ENCODE measurements at places on chromosomes 7 and 10.

DNA sequence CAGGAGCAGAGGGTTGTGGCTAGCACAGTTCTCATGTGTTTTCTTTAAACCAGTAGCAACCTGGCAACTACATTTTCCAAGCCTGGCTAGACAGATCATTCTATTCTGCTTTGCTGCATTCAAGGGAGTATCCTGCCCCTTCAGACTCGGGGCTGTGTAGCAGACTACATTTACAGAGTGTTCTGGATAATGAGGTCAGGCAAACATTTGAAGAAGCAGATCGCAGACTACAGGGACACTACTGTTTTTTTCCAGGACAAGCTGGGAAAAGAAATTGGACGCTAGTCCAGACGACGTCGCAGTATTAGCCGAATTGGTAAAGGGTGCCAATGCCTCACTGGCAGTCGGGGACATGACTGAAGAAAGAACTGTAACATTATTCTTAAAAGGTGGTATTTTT, 61.0 kb upstream of the PAPSS2 start:
- DNase-seq, result no peak

GRCh38 chr10:122126763-122127659, 138.0 kb downstream of the TACC2 start:
- DNase-seq, result no peak

DNA sequence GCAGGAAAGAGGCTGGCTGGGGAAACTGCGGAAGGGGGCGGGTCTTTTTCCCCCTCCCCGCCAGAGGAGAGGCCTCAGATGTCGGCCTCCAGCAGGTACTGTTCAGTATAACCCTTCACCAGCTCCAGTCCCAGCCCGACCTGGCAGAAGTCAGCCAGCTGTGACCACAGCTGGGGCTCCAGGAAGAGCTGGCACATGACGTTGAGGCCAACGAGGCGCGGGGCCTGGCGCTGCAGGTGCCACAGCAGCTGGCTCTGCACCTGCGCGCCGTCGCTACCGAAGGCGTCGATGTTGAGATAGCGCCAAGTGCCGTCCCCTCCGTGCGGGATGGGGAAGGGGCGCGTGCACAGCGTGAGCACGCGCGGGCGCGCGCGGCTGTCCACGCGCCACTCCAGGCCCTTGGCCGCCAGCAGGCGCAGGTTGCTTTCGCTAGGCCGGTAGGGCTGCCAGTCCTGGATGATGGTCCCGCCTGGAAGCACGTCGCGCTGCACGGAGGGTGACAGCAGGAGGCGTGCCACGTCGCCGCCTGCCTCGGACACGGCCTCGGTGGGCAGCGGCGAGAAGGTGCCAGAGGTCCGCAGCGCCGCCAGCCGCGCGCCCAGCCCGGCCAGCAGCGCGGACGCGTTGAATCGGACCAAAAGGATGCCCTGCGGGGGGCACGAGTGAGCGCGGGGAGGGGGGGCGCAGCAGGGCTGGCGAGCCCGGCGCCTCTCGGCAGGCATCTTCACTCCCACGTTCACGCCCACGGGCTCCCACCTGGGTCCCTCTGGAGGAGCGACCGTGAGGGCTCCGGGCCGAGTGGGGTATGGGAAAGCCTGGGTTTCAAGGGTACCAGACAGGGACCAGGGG, 6.9 kb upstream of the VGF start:
- DNase-seq, result peak; percentile 79

- peak; percentile 76 for DNase-seq
Observed at GRCh38 chr7:157022681-157023588, 12.5 kb upstream of the MNX1 start.

GRCh38 chr7:45574669-45575500, 717 bp downstream of the ADCY1 start:
- peak; percentile 58 for DNase-seq

DNA sequence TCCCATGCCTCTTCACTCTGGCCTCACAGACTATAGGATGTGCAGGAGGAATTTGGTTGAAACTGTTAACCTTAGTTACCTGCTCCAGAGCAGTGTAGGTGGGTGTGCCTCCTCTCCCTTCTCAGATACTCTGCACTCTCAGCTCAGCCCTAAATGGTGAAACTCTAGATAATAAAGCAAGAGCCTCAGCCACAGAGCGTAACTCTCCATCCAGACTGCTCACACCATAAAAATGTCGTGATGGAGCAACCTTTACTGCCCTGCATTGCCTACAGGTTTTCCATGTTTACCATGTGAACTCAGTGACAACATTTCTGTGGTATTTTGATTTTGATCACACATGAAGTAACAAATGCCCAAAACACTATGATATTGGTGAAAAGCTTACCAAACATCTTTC, 227.7 kb downstream of the CREB5 start:
- no peak for DNase-seq

DNA sequence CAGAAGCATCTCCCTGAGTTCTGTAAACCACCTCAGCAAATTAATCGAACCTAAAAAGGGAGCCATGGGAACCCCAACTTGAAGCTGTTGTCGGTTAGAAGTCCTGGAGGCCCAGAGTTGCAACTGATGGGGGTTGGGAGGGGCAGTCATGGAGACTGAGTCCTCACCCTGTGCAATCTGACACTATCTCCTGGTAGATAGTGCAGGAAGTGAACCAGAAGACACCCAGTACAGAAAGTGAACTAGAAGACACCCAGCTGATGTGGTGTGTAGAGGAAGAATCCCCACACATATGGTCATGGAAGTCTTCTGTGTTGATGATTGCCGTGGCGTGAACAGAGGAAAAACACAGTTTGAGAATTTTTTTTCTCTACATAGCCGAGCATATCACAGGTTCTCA, 58.8 kb upstream of the SRRM3 start:
- DNase-seq, result no peak

DNA sequence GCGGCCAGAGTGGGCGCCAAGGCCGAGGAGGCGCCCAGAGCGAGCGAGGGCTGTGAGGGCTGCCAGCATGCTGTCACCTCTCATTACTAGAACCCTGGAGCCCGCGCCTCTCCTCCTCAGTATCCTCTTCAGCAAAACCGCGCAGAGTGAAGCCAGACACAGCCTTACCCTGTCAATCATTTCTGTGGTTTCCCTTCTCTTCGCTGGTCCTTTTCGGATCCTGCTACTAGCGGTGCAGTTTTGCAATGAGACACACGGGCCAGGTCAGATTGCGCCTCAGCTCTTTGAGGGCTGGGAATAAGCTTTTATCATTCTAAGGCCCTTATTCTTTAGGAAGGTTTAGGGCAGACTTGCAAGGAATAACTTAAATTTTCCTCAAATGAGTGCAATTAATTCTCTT, 55.5 kb upstream of the FAM171A1 start:
- no peak for DNase-seq

GRCh38 chr7:100943693-100944092, 5.6 kb upstream of the MUC3A start:
- DNase-seq, result no peak

DNA sequence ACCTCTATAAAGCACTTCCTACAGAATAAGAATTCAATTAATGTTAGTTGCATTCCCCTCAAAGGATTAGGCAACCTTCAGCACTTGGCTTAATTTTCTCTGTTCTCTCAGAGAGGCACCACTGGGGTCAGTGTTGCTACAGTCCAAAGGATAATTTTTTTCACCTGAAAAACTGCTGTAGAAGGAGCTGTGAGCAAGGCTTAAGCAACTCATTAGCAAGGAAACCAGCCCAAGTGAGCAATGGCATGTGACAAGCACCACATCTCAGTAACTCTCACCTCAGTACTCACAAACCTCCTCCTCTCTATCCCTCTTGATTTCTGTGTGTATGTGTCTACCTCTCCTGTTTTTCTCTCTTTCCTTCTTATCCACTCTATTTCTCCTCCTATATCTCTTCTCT, 55.9 kb downstream of the DGKI start:
- no peak for DNase-seq

GRCh38 chr7:117654780-117655179, 175.0 kb downstream of the CFTR start:
- no peak for DNase-seq

GRCh38 chr10:23204773-23205172, 12.7 kb downstream of the PTF1A start:
- no peak for DNase-seq

DNA sequence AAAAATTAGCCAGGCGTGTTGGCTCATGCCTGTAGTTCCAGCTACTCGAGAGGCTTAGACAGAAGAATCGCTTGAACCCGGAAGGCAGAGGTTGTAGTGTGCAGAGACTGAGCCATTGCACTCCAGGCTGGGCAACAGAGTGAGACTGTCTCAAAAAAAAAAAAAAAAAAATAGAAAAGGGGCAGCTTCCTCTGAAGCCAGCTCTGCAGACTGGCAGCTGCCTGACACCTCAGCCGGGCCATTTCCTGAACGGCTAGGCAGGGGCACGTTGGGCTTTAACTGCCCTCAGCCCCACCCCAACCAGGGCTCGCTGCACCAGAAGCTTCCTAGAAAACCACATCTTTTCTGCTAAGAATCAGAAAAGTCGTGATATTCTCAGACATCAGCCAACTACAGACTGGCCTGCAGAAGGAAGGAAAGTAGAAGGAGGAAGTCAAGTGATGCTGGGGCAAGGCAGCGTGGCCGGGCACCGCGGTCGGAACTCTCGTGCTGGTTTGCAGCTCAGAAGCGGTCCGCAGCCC, 38.0 kb downstream of the PRKAG2 start:
- peak; percentile 25 for DNase-seq

- no peak for DNase-seq
Observed at GRCh38 chr7:73829505-73829904, 1.3 kb upstream of the CLDN4 start.

DNA sequence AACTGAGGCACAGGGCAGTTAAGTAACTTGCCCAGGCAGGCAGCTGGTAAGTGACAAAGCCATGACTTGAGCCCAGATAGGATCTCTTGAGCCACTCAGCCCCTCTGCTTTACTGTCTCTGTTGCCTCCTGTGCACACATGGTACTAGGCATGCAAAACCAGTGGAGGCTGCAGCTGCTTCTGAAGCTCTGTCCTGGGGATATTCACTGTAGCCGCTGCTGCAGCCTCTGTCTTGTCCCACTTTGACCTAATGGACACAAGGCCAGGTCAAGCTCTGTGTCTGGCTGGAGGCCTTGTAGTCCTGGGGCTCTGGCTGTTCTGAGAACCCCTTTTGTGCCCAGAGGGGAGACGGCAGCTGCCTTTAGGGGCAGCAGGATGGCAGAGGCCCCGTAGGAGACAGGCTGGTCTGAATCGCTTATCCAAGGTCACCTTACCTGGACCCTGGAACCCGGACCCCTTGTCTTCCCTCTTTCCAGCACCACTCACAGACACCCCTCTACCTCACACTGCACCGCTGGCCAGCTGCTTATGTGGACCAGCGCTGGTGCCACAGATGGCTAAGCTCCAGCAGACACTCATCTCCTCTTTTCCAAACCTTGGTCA, 57.6 kb downstream of the TSPAN15 start:
- DNase-seq, result no peak

DNA sequence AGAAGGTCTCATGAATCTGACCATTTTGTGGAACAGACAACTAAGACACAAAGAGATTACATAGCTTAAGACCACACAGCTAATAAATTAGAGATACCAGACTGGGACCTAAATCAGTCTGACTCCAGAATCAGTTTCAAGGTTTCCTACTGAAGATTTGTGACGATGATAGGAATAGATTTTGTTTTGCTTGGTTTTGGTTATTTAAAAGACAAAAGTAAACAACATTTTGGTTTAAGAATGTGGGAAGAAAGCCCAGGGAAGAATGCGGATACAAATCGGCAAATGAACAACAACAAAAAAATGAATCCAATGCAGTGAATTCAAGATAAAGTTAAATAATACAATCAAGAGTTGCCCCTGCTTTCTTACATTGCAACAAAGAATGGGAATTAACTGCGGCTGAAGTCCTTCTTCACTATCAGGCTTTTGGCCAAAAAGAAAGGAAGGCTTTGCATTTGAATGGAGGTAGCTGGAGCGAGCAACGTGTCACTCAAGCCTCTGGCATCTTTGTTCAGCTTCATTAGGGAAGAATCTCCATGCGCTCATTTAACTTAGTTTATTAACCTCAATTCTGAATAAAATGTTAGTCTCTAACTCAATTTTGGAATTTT, 210.8 kb downstream of the ADAM12 start:
- DNase-seq, result no peak

DNA sequence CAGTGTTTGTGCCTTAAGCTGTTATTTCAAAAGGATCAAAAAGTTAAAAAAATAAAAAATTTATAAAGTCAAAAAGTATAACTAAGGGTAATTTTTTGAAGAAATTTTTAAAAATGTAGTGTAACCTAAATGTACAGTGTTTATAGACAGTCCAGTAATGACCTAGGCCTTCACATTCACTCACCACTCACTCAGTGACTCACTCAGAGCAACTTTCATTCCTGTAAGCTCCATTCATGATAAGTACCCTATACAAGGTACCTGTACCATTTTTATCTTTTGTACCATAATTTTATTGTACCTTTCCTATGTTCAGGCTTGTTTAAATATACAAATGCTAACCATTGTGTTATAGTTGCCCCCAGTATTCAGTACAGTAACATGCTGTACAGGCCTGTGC, 21.5 kb downstream of the DNAJC9 start:
- DNase-seq, result no peak

DNA sequence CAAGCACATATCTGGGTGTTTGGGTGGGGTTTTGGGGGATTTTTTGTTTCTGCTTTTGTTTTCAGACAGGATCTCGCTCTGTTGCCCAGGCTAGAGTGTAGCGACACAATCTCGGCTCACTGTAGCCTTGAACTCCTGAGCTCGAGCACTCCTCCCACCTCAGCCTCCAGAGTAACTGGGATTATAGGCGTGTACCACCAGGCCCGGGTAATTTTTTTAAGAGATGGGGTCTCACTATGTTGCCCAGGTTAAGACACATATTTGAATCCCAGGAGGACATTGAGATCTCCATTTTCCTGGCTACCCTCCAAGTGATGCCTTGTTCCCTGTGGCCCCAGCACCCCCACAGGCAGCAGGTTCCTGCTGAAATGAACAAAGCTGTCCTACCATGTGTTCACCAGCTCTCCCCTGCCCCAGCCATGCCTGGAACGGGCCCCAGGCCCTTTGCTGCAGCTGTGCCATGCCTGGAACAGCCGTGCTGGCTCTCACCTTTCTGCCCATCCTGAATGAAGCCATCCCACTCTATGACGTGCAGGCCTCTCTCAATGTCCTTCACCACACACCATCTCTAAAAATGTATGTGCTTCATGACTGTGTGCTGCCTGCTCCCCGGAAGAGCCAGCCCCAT, 55.0 kb upstream of the DNAAF5 start:
- DNase-seq, result no peak

GRCh38 chr10:17814973-17815372, 5.8 kb downstream of the MRC1 start:
- DNase-seq, result no peak

DNA sequence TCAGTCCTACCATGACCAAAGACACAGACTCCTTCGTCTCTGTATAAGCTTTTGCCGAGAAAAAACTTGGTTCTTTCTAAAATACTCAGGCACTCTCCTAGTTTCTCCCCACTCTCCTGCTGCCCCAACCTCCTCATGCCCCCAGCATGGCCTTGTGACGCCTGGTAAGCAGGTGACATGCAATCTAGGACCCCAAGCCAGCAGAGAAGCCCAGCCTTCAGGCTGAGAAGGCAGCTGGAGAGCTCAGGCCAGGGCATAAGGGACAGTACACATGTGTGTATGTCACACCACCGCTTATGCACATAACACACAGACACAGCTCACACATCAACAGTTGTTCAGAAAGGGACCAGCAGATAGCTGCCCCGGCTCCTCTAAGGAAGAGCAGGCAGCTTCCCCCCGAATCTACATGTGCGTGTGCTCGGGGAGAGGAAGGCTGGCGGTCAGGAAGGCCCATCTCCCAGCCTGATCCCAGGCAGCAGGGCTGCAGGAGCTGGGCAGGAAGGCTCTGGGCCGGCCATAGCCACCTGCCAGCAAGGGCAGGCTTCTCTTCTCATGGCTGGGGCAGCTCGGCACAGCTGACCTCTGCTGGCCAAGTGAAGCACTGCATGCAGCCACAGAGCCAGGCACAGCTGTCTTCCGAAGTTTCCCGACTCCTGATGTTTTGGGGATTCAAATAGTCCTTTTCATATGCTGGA, 8.5 kb downstream of the DDX56 start:
- DNase-seq, result peak; percentile 52

All from DMS79 treated with DMSO at 0.1 percent for 48 hours (cell line).